ENCODE measurements at places on chromosomes 1 and 21.
A peak's percentile ranks its signal among the peaks of the same experiment; 100 is the strongest.

DNA sequence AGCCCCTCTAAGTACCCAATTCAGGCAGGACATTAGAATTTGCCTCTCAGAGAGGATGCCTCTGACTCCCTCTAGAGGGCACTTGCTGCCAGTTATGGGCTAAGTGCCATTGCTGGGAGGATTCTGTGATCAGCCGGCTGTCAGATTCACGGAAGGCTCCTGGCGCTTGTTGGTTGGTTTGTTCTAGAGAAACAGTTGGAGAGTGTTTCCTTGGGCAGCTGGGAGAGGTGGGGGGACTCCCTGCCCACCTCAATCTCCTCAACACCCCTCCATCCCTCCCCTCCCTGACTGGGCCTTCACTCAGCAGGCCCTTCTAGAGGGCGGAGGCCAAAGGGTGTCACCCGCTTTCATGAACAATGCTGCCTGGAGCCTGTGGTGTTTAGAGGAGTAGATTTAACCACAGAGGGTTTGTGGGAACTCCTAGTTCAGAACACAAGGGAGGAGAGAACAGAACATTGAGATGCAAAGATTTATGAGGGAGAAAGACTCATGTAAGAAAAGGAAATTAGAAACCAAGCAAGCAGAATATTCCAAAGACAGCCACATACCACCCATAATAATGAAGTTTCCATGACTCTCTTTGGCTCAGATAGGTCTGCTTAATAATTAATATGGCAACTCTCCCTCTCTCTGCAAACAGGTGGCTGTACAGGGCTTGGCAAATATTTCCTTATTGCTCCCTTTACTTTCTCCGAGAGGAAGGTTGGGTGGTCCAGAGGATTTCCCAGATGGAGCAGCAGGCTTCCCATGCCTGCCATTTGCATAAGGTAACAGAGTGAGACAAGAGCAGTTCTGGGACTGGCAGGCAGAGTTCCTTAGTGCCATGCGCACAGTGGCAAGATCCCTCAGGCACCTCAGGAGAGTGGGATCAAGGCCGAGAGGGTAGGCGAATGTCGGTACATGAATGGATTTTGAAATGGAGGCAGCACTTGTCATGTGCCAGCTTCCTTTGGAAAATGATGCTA, 30.0 kb upstream of the ACP6 start:
- peak; percentile 17 for DNase-seq

DNA sequence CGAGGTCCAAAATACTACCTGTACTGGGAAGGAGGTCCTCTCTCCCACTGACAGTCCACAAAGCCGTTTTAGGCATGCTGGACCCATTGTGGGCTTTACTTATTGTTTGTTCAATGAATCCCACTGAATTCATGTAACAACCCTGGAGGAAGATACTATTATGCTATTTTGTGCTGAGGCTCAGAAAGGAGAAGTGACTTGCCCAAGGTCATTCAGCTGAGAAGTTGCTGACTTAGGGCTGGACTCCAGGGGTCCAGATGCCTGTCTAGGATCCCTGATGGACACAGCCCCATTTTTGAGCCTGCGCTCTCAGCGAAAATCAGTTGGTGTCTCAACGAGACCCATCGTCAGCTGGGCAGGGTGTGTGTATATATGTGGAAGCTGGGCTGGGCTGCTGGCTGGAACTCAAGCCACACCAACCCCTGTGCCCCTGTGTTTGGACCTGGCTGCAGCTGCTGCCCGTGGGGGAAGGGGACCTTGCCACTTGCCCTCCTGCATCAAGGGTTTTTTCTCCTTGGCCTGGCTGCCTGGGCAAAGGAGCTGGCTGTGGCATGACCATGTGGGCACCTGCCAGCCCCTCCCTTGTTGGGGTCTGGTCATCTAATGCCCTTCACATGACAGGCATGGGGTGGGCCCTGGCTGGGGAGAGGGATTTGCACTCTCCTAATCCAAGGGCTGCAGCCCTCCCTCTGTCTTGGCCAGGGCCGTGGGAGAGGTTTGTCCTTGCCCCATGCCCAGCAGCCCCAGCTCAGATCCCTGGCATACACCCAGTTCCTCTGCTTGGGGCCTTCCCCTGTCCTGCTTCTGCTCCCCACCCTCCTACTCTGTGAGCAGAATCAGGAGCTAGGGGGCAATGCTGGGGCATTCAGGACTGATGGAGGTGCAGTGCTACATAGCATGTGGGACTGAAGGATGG, 15.0 kb downstream of the KCNQ4 start:
- no peak for DNase-seq

DNA sequence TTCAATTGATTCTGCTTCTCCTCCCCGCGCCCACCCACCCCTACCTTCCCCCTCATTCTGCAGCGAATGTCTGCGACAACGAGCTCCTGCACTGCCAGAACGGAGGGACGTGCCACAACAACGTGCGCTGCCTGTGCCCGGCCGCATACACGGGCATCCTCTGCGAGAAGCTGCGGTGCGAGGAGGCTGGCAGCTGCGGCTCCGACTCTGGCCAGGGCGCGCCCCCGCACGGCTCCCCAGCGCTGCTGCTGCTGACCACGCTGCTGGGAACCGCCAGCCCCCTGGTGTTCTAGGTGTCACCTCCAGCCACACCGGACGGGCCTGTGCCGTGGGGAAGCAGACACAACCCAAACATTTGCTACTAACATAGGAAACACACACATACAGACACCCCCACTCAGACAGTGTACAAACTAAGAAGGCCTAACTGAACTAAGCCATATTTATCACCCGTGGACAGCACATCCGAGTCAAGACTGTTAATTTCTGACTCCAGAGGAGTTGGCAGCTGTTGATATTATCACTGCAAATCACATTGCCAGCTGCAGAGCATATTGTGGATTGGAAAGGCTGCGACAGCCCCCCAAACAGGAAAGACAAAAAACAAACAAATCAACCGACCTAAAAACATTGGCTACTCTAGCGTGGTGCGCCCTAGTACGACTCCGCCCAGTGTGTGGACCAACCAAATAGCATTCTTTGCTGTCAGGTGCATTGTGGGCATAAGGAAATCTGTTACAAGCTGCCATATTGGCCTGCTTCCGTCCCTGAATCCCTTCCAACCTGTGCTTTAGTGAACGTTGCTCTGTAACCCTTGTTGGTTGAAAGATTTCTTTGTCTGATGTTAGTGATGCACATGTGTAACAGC, 339.9 kb downstream of the NTNG1 start:
- DNase-seq = no peak

DNA sequence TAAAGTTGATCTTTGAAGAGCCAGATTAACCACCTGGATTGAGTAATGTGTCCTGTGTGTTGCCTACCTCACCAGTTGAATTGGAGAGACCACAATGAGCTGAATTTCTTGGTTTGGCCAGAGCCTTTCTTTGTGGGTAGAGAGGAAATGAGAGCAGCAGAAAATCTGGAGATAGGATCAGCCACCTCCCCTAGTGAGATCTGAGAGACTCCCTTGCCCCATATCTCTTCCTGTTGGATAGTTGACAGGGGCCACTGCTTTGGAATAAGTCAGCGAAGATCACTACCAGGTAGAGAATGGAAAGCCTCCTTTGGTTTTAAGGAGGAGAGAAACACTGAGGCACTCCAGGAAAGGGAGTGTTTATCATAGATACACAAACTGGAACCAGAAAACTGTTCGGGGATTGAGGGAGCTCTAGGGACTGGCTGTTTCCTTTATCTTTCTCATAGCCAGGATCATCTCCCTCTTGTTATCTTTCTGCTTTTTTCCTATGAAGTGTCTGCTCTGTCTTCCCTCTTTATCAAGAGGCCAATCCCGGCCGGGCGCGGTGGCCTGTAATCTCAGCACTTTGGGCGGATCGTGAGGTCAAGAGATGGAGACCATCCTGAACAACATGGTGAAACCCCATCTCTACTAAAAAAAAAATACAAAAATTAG, 21.3 kb upstream of the ZNF326 start:
- DNase-seq = no peak

- DNase-seq = no peak
These were observed 162.5 kb upstream of the C1orf174 start for GRCh38 chr1:4062560-4062959.

GRCh38 chr1:31855038-31855845, 39.4 kb upstream of the SPOCD1 start:
- DNase-seq = no peak

- no peak for DNase-seq
These were observed 1.3 kb downstream of the SHC1 start for GRCh38 chr1:154969246-154969645.
